Uterus (tissue), 4 donors: ENCODE measurements at places on chromosomes 5 and 9. TPM values are rescaled to one million over a fixed set of nuclear protein-coding genes. Genes with fewer than 3 reads are reported as not detected.
A peak's percentile ranks its signal among the peaks of the same experiment; 100 is the strongest.

- H3K4me1 ChIP-seq = no peaks in the 10 kb centered on the region
- H3K4me3 ChIP-seq = no peak overlapping the region
- DNase-seq = no peak
- H3K36me3 ChIP-seq = no peaks in the 10 kb centered on the region
These were observed 15.9 kb downstream of the EFNA5 start for GRCh38 chr5:107654827-107655226.

The ZCCHC7 gene
- 15.6 TPM for total RNA-seq

The PLPP7 gene
- 7.4 TPM for total RNA-seq

DNA sequence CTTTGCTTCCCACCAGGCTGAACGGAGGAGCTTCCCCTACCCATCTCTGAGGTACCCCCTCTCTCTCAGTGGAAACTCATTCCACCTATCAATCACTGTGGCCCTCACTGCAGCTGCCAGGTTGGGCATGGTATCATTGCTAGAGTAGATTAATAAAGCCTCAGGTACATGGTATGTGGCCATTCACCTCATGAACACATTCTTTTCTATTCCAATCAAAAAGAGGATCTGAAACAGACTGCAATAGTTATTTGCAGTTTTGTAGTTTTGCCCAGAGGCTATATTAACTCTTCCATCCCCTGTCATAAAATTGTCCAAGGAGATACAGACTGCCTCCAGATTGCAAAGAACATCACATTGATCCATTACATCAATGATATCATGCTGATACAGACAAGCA, 85.8 kb upstream of the MVB12B start:
- no peaks in the 10 kb centered on the region for H3K36me3 ChIP-seq
- no peak overlapping the region for H3K4me3 ChIP-seq
- H3K4me1 ChIP-seq = no peaks in the 10 kb centered on the region
- no peak overlapping the region for H3K27ac ChIP-seq

The HAND1 gene
- not detected for total RNA-seq

- no peaks in the 10 kb centered on the region for H3K27me3 ChIP-seq
- no peaks in the 10 kb centered on the region for H3K36me3 ChIP-seq
- no peaks in the 10 kb centered on the region for H3K4me1 ChIP-seq
These were observed 64.1 kb downstream of the PLAC8L1 start for GRCh38 chr5:146041180-146041789.

The TNFSF8 gene
- total RNA-seq = 1.1 TPM

The GZMA gene
- total RNA-seq = 1.4 TPM

The EQTN gene
- total RNA-seq = not detected

The TEX48 gene
- not detected for total RNA-seq

GRCh38 chr9:28921857-28922500, 1348.7 kb upstream of the C9orf72 start:
- DNase-seq = no peak
- no peak overlapping the region for H3K27ac ChIP-seq
- no peaks in the 10 kb centered on the region for H3K36me3 ChIP-seq
- no peaks in the 10 kb centered on the region for H3K27me3 ChIP-seq
- H3K4me1 ChIP-seq = no peaks in the 10 kb centered on the region

DNA sequence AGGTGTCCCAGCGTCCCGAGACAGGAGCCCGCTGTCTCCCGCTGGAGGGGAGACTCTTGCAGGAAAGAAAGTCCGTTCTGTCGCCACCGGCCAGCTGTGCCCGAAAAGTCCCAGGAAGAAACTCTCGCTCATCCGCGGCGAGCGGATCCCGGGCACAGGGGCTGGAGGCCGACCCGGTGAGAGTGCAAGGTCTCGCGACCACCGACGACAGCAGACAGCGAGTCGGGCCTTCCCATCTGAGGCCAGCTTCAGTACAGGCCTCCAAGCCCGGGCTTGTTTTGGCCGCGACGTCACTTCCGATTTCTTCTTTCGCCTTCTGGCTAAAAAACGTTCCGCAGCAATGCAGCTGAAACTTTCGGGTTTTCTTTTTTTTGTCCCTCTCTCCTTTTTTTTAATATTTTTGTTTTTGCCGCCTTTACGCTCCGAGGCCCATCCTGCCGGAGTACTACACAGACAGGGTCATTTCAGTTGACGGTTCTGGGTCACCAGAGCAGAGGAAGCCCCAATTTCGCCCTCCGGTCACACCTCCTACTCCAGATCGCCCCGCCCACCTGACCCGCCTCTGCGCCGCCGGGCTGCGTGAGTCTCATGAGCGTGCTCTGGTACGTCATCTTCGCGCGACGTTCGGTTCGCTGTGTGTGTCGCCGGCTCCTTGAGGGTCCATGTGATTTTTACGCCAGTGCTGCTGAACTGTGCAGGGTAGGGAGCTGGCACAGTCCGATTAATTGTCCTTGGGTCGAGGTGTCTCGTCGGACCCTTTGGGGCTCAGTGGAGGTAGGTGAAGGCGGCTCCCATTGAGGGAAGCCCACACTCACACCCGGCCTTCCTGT, at the start of the genes ANKRA2 and UTP15:
ANKRA2 (minus strand) TSS at position 501 of the 830 bp plus-strand sequence. CDS start 2,758 bp downstream, outside the sequence.
UTP15 (plus strand) TSS at position 605 of the 830 bp plus-strand sequence. CDS start 1,602 bp downstream, outside the sequence.
- H3K27ac ChIP-seq = peak within 1 kb of the TSS; percentile 88
- peak within 1 kb of the TSS; percentile 63 for H3K4me3 ChIP-seq
- H3K27me3 ChIP-seq = no peaks in the 10 kb centered on the region
- H3K36me3 ChIP-seq = no peaks in the 10 kb centered on the region
- peak; percentile 98 for DNase-seq

- no peak for DNase-seq
- H3K4me1 ChIP-seq = no peaks in the 10 kb centered on the region
- H3K4me3 ChIP-seq = no peak overlapping the region
- H3K27ac ChIP-seq = no peak overlapping the region
These were observed 48.6 kb downstream of the SEMA4D start for GRCh38 chr9:89449261-89449671.

GRCh38 chr5:180208435-180209081, 453 bp downstream of the RASGEF1C start:
- no peaks in the 10 kb centered on the region for H3K27me3 ChIP-seq
- H3K4me1 ChIP-seq = no peaks in the 10 kb centered on the region
- H3K4me3 ChIP-seq = no peak overlapping the region
- no peak for DNase-seq
- H3K27ac ChIP-seq = no peak overlapping the region

DNA sequence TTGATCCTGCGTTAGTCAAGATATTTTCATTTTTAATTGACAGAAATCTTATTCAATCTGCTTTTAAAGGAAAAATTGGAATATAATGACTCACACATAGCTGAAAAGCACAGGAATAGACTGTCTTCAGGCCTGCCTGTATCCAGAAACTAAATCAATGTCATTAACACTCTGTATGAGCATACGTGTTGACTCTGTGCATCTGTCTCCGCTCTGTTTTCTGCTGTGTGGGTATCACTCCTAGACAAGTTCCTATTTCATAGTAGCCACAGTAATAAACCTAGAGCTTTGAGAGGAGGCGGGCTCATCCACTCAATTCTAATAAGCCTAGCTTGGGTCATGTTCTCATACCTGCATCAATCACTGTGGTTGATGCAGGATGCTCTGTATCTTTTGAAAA, 267.6 kb downstream of the KCTD16 start:
- DNase-seq = no peak
- H3K4me3 ChIP-seq = no peak overlapping the region
- H3K27me3 ChIP-seq = no peaks in the 10 kb centered on the region
- H3K36me3 ChIP-seq = no peaks in the 10 kb centered on the region

- H3K27me3 ChIP-seq = peaks cover 19% of the 10 kb centered on the region
- no peak overlapping the region for H3K4me3 ChIP-seq
- no peaks in the 10 kb centered on the region for H3K4me1 ChIP-seq
These were observed 4.7 kb downstream of the ADGRD2 start for GRCh38 chr9:124454791-124455443.

The TNC gene
- 79.7 TPM for total RNA-seq

The PCDHA1 gene
- not detected for total RNA-seq

GRCh38 chr9:121906074-121906870, 186.8 kb downstream of the TTLL11 start:
- H3K36me3 ChIP-seq = no peaks in the 10 kb centered on the region
- H3K4me1 ChIP-seq = no peaks in the 10 kb centered on the region
- H3K27me3 ChIP-seq = no peaks in the 10 kb centered on the region
- DNase-seq = no peak
- H3K4me3 ChIP-seq = no peak overlapping the region
- H3K27ac ChIP-seq = peak overlapping the region; percentile 59

GRCh38 chr5:111699324-111699723, 57.7 kb downstream of the NREP start:
- no peaks in the 10 kb centered on the region for H3K4me1 ChIP-seq
- no peak overlapping the region for H3K4me3 ChIP-seq
- no peaks in the 10 kb centered on the region for H3K36me3 ChIP-seq
- H3K27me3 ChIP-seq = no peaks in the 10 kb centered on the region
- no peak for DNase-seq
- no peak overlapping the region for H3K27ac ChIP-seq

DNA sequence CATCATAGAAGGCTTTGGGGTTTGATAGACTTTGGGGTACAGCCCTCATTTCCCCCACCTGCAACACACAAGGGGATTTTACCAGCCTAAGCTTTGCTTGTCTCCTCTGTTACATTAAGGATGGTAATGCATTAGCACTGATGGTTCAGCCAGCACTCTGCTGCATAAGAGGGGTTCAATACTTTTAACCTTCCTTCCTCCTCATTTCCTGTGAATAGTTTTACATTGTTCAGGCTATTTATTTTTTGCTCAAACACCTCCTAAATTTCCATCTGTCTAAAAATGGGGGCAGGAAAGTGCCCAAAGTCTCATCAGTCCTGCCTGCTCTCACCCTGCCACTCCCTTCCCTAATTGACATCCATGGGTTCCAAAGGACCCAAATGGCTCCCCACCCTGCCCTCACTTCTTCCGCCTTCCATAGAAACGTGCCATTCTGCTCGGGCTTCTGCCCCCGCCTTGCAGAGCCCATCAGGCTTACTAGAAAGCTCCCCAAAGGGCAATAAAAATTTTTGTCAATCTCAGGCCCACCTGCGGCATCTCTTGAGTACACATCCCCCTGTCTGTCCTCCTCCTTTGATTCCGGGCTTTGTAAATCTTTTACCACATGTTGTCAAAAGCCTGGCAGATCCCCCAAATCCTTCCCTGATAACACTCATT, 239.5 kb upstream of the SLC24A2 start:
- H3K27me3 ChIP-seq = no peaks in the 10 kb centered on the region
- no peaks in the 10 kb centered on the region for H3K36me3 ChIP-seq
- DNase-seq = peak; percentile 18
- H3K27ac ChIP-seq = no peak overlapping the region
- H3K4me3 ChIP-seq = no peak overlapping the region

The PPP3R2 gene
- not detected for total RNA-seq

- DNase-seq = no peak
- no peaks in the 10 kb centered on the region for H3K4me1 ChIP-seq
- no peak overlapping the region for H3K27ac ChIP-seq
- H3K4me3 ChIP-seq = peak overlapping the region; percentile 9
- H3K36me3 ChIP-seq = no peaks in the 10 kb centered on the region
These were observed 652.3 kb upstream of the FTMT start for GRCh38 chr5:121199216-121199999.

GRCh38 chr9:132005899-132006298, 73.8 kb downstream of the MED27 start:
- no peak for DNase-seq
- no peak overlapping the region for H3K4me3 ChIP-seq
- H3K27me3 ChIP-seq = no peaks in the 10 kb centered on the region
- H3K27ac ChIP-seq = no peak overlapping the region
- H3K4me1 ChIP-seq = no peaks in the 10 kb centered on the region
- no peaks in the 10 kb centered on the region for H3K36me3 ChIP-seq

The ATP6V0E1 gene
- 159 TPM for total RNA-seq

DNA sequence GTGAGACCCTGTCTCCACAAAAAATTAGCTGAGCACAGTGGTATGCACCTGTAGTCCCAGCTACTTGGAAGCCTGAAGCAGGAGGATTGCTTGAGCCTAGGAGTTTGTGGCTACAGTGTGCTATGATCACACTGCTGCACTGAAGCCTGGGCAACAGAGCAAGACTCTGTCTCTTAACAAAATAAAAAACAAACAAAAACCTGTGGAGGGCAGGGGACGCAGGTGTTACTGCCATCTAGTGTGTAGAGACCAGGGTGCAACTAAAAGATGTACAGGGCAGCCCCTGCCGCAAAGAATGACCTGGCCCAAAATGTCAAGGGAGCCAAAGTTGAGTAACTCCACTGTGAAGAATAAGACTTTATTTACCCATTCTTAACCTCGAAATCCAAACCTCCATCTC, 27.1 kb downstream of the ASPN start:
- H3K4me3 ChIP-seq = no peak overlapping the region
- DNase-seq = no peak
- no peaks in the 10 kb centered on the region for H3K27me3 ChIP-seq
- H3K27ac ChIP-seq = no peak overlapping the region
- H3K36me3 ChIP-seq = no peaks in the 10 kb centered on the region

- H3K27me3 ChIP-seq = no peaks in the 10 kb centered on the region
- no peak overlapping the region for H3K4me3 ChIP-seq
- no peaks in the 10 kb centered on the region for H3K36me3 ChIP-seq
- no peaks in the 10 kb centered on the region for H3K4me1 ChIP-seq
- no peak overlapping the region for H3K27ac ChIP-seq
- peak; percentile 9 for DNase-seq
These were observed 14.4 kb downstream of the RALGDS start for GRCh38 chr9:133106511-133107244.

DNA sequence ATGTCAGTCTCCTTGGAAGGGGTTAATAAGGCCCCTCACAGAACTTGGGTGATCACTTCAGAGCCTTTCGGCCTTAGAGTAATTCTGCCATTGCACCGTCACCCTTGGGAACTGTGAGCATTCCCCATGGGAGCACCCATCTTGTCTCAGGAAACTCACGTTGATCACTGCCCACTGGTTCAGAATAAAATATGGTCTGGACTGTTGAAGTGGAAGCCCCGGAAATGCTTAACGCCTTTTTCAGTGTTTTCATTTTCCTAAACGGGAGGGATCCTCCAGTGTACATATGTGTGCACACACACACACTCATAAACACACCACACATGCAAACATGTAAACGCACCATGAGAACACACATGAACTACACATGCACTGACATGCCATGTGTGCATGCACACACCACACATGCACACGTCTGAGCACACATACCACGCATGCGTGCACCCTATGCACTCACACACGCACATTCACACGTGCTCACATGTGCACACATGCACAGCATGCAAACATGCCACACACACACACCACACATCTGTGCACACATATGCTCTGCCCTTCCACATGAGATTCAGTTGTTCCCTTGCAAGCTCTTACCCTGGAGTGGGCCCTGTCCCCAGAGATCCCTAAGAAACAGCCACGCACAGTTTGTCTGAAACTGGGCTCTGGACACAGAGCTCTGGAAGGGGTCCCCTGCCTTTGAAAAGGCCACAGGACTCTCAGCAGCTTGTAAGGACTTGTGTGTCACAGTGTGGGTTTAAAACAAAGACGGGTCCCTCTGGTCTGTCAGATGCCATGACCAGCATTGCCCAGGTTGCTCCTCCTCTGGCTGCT, 17.0 kb downstream of the MRPL36 start:
- H3K4me3 ChIP-seq = no peak overlapping the region
- no peak for DNase-seq
- H3K27me3 ChIP-seq = no peaks in the 10 kb centered on the region
- no peak overlapping the region for H3K27ac ChIP-seq
- no peaks in the 10 kb centered on the region for H3K4me1 ChIP-seq

The OR1Q1 gene
- not detected for total RNA-seq

The PCDHB9 gene
- total RNA-seq = 5.4 TPM

- H3K27ac ChIP-seq = no peak overlapping the region
- H3K4me1 ChIP-seq = no peaks in the 10 kb centered on the region
- no peaks in the 10 kb centered on the region for H3K36me3 ChIP-seq
- no peaks in the 10 kb centered on the region for H3K27me3 ChIP-seq
These were observed 13.6 kb downstream of the CMBL start for GRCh38 chr5:10293907-10294662.

The EIF4E1B gene
- total RNA-seq = not detected

GRCh38 chr5:87136096-87136495, 131.6 kb upstream of the RASA1 start:
- H3K4me3 ChIP-seq = no peak overlapping the region
- no peak overlapping the region for H3K27ac ChIP-seq
- no peaks in the 10 kb centered on the region for H3K36me3 ChIP-seq
- no peak for DNase-seq

The PCDHGA12 gene
- 15.3 TPM for total RNA-seq
